ENCODE measurements at places on chromosomes 12 and 14.
A peak's percentile ranks its signal among the peaks of the same experiment; 100 is the strongest.

DNA sequence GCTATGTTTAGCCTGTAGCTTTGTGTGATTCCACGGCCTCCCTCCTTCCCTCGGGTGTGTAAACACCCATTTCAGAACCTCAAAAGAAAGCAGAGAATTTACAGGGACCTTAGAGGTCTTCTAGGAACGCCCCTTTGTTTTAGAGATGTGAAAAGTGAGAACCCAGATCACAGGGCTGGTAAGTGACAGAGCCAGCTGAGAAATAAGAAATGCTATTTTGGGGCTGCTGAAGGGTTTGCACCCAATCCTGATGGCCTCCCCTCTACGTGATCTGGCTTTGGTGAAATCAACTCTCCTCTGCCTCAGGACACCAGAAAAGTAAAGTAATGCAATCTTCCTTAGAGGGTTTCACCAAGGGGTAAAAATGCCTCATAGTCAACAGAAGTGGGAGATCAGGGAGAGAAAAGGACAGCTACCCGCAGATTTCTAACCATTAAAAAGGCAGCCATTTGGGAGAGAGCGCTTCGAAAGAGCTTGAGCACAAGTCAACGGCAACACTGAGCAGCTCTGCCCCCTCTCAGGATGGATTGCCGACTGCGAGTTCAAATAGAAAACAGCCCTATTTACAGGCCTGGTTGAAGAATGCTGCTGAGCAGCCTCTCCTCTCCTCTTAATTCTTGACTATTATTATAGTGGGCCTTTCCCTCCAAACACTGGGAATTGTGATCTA, 78.5 kb upstream of the RASSF3 start:
- DNase-seq, result no peak

GRCh38 chr12:93667672-93668071, 9.5 kb upstream of the CRADD start:
- DNase-seq, result no peak

GRCh38 chr14:104933746-104934733, 9.4 kb downstream of the PLD4 start:
- no peak for DNase-seq

- no peak for DNase-seq
These were observed 49.7 kb upstream of the OVCH1 start for GRCh38 chr12:29547151-29547632.

DNA sequence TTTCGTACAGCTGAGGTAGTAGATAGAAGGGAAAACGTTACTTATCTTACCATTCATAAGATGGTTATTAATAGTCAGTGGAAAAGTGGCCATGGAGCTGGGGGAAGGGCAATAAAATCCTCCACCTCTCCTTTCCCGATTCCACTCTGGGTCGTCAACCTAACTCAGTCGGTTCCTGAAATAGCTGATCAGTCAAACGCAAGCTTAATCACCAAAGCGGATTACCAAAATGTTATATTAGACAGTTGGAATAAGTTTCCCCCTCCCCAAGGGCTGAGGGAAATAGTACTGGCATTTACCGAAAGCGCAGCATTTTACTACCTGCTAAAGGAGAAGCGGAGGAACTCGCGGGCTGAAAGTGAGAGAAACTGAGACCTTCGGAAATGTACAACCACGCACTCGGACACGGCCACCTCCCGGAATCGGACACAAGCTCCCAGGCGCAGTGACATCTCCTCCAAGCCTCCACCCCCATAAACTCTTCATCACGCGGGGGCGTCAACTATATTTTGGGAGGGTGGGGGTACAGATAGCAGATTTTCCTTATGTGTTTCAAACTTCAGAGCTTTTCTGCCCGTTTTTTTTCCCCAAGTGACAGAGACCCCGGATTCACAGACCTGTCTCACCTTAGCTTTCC, 1.2 kb downstream of the PPM1H start:
- DNase-seq, result peak; percentile 15

DNA sequence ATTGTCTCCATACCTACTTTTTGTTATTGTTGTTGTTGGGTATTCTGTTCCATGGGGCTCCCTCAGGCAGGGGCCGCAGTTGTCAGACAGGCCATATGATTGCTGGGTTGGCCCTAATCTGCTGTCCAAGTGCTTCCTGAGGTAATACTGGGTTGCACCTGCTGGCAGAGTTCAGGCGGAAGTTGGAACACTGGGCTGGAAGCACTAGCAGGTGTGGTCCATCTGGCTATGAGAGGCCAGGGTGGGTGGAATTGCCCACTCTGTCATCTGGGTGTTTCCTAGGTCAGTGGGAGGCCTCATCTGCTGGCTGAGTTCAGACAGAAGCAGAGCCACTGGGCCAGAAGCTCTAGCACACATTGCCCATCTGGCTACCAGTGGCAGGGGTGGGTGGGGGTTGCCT, 81.3 kb upstream of the NID2 start:
- no peak for DNase-seq

GRCh38 chr14:99137001-99137700, 134.8 kb downstream of the BCL11B start:
- no peak for DNase-seq

- DNase-seq, result no peak
These were observed 179.9 kb downstream of the ADCK1 start for GRCh38 chr14:77979666-77980351.

- peak; percentile 13 for DNase-seq
These were observed 6.1 kb upstream of the FGF6 start for GRCh38 chr12:4451694-4452093.

GRCh38 chr12:123142921-123143735, 7.8 kb downstream of the PITPNM2 start:
- peak; percentile 60 for DNase-seq

DNA sequence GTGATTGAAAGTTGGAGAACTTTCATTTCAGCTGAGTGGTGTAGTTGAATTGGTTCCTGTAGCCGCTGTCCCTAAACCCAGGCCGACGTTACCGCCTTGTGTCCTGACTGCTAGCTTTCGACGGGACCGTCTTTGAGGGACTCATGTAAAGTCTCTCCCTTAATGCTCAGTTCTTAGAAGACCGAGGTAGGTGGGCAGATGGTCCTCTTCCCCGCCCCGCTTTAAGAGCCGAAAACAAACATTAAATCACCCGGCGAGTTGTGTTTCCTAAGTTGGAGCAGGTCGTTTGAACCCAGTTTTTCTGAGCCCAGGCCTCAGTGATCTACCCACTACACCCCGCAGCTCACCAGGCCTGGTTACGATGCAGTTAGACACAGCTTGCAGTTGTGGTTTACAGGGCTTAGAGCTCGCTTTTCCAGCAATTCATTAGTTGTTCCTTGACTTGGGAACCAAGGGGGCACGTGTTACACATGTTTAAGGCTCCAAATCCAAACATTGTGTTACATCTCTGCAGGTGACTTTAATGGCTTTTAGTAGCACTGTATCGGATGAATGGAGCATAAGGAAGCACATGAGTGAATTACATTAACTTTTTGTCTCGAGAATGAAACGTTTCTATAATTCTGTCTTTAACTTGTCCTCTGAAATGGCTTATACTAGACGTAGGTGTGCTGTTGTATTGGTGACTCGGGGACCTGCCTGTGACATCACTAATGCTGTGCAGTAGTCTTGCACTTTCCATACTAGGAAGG, 790 bp downstream of the NEDD1 start:
- peak; percentile 15 for DNase-seq

DNA sequence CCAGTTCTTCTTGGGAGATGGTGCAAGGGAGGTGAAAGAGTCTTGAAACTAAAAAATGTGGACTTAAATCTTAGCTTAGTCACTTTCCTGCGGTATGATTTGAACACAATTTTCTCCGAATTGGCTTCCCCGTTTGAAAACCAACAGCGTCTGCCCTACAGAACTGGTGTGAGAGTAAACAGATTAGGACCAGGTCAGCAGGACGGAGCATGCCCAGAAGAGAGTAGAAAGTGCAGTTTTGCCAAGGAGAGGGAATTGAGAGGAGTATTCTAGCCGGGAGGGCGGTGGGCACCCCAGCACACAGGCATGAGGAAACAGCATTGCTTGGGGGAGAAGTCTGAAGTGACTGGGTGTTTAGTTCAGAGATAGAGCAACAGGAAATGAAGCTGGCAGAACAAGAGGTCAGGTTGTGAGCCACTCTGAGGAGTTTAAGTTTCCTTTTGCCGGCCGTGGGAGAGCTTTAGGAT, 927.1 kb downstream of the VRK1 start:
- DNase-seq, result no peak

- peak; percentile 93 for DNase-seq
These were observed 150.8 kb downstream of the PRKCH start for GRCh38 chr14:61472011-61472672.

GRCh38 chr12:104736307-104736706, 221.8 kb downstream of the SLC41A2 start:
- no peak for DNase-seq

- peak; percentile 68 for DNase-seq
These were observed 21.9 kb upstream of the KLC1 start for GRCh38 chr14:103606963-103607668.

GRCh38 chr14:100309028-100309737, 2.9 kb upstream of the SLC25A29 start:
- no peak for DNase-seq

GRCh38 chr12:71455028-71455737, 15.6 kb downstream of the LGR5 start:
- DNase-seq, result no peak

DNA sequence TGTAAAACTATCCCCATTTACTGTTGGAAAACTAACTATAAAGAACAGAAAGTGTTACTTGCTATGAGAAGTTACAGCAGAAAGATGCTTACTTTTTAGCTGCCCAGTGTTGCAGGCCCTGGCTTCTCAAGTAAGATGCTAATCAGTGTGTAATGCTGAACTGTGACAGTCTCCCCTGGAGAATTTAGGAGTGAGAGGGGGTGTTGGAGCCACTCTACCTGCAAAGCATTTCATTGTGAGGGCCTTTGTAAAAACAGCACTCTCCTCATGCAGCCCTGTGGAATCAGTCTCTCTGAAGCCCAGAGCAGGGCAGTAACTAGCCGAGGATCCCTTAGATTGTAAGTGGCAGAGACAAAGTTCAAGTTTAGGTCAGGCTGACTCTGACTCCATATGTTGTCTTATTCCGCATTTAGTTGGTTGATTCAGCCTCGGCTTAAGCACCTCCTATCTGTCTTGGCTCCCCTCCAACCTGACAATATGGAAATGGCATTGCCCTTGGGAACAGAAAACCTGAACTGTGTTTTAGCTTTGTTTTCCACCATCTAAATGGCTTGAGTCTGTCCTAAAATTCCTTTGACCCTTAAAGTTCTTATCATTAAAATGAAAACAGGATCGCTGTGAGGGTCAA, 141.3 kb downstream of the PRKCH start:
- no peak for DNase-seq

DNA sequence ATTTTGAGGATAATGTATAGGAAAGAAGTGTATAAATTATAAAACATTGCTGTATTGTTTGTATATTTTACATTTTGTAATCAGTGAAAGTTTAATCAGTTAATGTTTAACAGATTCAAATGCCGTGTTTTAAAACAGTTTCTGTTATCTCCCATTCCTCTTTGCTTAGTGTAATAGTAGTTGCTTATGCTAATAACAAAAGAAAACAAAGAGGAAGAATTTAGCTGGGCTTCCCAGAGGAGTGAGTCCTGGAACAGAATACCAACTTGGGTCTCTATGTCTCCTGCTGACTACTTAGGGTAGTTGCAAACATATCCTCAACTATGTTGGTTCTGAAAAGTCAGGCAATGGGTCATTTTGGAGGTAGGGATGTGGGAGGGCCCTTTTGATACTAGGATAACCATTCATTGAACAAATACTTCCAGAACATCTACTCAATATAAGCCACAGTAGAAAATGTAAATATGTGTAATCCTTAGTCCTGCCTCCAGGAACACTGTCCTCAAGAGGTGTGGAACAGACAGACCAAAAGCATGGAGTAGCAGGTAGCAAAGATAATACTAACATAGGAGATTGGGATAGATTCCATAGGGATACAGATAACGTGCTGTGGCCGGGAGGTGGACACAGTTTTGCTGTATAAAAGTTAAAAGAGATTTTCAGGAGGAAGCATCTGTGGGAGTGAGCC, 36.1 kb upstream of the EVL start:
- DNase-seq, result no peak

GRCh38 chr12:124152731-124153130, 142.2 kb upstream of the RFLNA start:
- DNase-seq, result no peak

DNA sequence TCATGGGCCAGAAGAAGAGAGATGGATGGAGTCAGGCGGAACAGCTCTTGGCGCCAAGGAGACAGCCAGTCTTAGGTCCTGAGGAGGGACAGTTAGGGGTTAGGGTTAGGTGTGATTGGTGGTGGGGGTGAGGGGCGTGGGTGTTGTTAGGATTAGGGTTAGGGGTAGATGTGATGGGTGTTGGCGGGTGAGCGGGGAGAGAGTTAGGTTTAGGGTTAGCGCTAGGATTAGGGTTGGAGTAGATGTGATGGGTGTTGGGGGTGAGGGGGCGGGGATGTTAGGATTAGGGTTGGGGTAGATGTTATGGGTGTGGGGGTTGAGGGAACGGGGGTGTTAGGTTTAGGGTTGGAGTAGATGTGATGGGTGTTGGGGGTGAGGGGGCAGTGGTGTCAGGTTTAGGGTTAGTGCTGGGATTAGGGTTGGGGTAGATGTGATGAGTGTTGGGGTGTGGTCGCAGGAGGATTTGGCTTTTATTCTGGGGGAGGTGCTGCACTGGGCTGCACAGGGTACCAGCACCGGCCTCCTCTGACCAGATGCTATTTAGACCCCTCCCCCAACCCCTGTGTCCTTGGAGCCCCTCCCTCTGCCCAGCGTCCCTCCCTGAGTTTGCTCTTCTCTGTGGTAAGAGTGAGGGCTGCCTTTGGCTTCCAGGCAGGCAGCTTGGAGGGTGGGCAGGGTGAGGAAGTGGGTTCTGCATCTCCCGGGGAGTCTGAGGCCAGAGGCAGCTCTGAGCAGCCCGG, 35.6 kb upstream of the FBRSL1 start:
- no peak for DNase-seq

DNA sequence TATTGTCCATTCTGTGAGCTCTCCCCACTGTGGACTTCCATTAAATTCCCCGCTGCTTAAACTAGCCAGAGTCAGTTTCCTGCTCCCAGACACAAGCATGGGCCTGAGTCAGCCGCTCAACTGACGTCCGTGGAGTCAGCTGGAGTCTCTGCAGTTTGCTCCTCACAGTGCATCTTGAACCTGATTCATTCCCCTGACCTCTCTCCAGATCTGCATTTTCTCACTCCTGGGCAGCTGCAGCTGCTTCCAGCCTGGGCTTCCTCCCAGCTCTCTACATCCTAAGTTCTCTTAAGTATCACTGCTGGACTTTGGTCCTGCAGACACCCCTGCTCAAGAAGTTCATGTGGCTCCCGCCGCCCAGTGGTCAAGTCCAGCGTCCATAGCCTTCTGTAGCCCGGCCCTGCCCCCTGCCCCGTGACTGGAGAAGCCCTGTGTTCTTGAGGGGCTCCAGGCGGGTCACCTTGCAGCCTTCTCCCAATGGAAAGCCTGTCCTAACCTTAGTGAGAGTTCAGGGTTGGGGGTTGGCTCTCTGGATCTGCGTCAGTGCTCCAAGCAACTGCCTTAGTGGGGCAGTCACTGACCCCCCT, 20.0 kb downstream of the NFKBIA start:
- peak; percentile 39 for DNase-seq

- no peak for DNase-seq
These were observed 23.6 kb upstream of the OR11G2 start for GRCh38 chr14:20167091-20167490.
